Naive thymus-derived CD8-positive, alpha-beta T cell (primary cell): ENCODE measurements at places on chromosomes 11 and 22.

- no peaks in the 10 kb centered on the region for H3K27me3 ChIP-seq
- H3K4me1 ChIP-seq = no peaks in the 10 kb centered on the region
- no peak overlapping the region for H3K4me3 ChIP-seq
- H3K27ac ChIP-seq = no peak overlapping the region
These were observed 17.2 kb downstream of the SLC25A18 start for GRCh38 chr22:17580441-17581031.

GRCh38 chr11:68386331-68386978, 74.1 kb downstream of the LRP5 start:
- H3K27ac ChIP-seq = no peak overlapping the region
- H3K36me3 ChIP-seq = no peaks in the 10 kb centered on the region
- H3K4me1 ChIP-seq = peaks cover 7% of the 10 kb centered on the region
- DNase-seq = no peak

DNA sequence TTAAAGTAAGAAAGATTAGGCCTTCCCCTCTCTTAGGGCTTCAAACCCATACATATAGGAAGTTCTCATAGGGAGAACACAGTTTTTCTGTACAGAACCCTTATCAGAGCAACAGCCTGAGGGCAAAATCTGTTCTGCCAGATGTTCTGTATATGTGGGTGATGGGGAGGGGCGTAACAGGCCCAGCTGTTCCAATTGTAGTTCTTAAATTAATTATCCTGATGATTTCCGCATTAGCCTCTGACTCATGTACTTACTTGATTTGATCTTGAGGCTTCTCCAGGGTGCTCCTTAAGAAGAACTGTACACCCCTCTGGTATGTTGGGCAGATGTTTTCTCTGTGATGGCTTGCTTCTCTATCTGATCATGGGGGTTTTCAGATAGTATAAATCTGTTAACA, 123.1 kb upstream of the C11orf87 start:
- H3K4me3 ChIP-seq = no peak overlapping the region
- no peak for DNase-seq
- no peaks in the 10 kb centered on the region for H3K36me3 ChIP-seq
- H3K27me3 ChIP-seq = no peaks in the 10 kb centered on the region
- no peak overlapping the region for H3K27ac ChIP-seq
- H3K4me1 ChIP-seq = no peaks in the 10 kb centered on the region

DNA sequence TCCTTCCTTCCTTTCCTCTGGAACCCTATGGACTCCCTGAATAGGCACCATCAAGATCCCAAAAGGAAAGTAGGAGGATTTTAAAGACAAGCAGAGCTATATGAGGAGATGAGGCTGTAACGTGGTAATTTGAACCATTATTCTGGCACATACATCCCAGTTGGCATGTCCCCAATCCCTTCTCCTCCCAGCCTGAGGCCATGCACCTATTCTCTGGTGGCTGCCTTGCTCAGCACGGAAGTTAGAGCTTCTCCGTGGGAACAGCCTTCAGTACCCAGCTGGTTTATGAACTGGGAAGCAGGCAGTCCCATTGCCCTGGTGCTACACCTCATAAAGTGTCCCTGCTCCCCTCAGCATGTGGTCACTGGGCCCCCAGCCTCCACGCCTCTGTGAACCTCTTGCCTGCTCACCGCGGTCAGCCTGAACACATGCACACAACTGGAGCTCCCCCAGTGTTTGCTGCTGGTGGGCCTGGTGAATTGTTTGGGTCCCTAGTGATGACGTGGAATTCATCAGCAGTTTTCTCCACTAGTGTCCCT, 139.9 kb upstream of the PLET1 start:
- H3K36me3 ChIP-seq = no peaks in the 10 kb centered on the region
- H3K27ac ChIP-seq = no peak overlapping the region
- peaks cover 7% of the 10 kb centered on the region for H3K27me3 ChIP-seq

GRCh38 chr11:116344601-116345000, 428.2 kb downstream of the BUD13 start:
- no peak for DNase-seq
- H3K36me3 ChIP-seq = no peaks in the 10 kb centered on the region
- H3K27ac ChIP-seq = no peak overlapping the region
- H3K27me3 ChIP-seq = peaks cover 19% of the 10 kb centered on the region

DNA sequence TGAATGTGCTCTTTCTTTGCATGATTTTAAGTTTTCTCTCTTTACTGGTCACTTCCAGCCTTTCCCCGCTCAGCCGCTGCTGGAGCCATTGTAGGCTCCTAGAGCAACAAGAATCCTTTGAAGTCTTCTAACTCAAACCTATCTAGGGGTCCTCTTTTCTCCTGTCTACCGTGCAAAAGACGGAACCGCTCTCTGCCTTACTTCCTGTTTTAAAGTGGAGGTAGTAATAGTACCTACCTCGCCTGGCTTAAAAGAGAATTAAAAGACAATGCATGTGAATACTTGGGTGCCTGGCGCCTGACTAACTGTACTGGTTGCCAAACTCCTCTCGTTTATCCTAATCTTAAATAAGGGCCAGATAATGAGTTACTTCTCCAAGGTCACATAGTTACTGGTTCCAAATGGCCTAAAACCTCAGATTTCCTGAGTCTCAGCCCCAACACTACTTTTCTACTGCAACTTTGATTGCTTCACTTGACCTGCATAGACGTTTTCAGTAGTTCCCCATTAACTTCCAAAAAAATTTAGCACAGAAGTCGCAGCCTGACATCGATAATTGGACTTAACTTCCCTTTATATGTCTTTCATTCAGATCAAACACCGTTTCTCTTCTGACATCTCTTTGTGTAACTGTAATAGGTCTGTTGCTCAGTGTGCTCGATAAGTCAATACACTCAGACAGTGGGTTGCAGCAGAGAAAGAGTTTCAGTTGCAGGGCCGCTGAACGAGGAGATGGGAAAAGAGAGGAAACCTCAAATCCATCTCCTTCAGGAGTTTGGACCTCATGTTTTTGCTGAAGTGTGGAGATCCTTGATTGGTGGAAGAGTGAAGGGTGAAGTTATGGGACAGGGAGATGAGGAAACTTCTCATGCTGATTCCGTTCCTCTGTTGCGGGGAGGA, 891 bp downstream of the SAMM50 start:
- H3K4me1 ChIP-seq = peaks cover 25% of the 10 kb centered on the region
- peak overlapping the region; percentile 89 for H3K4me3 ChIP-seq
- peak overlapping the region; percentile 96 for H3K27ac ChIP-seq
- peaks cover 3% of the 10 kb centered on the region for H3K27me3 ChIP-seq

DNA sequence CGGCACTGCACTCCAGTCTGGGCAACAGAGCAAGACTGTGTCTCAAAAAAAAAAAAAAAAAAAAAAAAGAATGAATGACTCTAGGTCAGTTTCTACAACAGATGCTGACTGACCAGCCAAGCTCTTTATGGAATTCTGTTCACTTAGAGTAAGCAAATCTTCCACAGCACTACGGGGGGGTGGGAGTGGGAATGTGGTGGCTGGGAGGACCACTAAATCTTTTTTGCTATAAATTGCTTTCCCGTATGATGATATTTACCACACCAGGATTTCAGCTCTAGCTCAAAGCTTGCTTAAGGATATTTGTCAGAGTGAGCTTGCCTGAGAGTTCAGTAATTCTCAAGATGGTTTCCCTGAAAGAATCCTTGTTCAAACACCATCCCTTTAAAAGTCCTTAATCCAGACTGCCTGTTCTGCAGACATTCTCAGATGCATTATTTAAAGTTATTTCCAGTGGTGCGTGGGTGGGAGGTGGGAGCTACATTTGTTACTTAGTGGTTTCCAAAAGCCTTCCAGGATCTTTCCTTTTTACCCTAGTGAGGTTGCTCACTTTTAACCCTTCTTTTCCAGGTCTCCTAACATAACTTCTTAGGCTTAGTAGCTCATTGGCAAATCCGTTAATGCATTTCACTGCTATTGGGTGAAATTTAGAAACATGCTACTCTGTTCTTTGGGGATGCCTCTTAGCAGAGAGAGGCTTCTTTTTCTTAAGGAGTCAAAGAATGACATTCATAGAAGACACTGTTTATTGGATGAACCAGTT, 65.9 kb downstream of the UBASH3B start:
- H3K27ac ChIP-seq = no peak overlapping the region
- H3K4me1 ChIP-seq = peaks cover 84% of the 10 kb centered on the region
- H3K36me3 ChIP-seq = no peaks in the 10 kb centered on the region
- DNase-seq = no peak

- peaks cover 14% of the 10 kb centered on the region for H3K27me3 ChIP-seq
- DNase-seq = no peak
These were observed 371 bp downstream of the SMCO4 start for GRCh38 chr11:93542811-93543229.

DNA sequence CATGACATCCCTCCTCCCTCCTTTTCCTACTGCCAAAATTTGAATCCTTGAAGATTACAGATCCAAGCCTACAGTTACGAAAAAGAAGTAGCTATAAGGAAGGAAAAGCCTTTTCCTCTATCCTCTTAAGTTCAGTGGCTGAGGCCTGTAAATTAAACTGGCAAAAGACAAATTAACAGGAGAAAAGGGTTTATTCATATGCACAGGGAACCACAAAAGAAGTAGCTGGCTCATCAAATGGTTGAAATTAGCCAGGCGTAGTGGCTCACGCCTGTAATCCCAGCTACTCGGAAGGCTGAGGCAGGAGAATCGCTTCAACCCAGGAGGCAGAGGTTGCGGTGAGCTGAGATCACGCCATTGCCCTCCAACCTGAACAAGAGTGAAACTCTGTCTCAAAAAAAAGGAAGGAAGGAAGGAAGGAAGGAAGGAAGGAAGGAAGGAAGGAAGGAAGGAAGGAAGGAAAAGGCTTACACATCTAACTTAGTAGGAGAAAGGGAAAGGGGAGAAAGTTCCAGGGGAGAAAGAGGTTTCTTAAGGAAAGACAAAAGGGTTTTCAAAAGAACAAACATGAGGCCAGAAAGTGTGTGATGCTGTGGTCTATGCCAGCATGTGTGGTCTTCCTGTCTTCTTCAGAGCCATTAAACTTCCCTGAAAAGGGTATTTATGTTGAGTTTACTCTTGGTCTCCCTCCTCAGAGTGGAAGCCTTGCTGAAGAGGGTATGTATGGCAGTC, 5.1 kb upstream of the SMPD1 start:
- peaks cover 38% of the 10 kb centered on the region for H3K4me1 ChIP-seq
- no peaks in the 10 kb centered on the region for H3K27me3 ChIP-seq
- no peak overlapping the region for H3K27ac ChIP-seq
- no peak overlapping the region for H3K4me3 ChIP-seq

DNA sequence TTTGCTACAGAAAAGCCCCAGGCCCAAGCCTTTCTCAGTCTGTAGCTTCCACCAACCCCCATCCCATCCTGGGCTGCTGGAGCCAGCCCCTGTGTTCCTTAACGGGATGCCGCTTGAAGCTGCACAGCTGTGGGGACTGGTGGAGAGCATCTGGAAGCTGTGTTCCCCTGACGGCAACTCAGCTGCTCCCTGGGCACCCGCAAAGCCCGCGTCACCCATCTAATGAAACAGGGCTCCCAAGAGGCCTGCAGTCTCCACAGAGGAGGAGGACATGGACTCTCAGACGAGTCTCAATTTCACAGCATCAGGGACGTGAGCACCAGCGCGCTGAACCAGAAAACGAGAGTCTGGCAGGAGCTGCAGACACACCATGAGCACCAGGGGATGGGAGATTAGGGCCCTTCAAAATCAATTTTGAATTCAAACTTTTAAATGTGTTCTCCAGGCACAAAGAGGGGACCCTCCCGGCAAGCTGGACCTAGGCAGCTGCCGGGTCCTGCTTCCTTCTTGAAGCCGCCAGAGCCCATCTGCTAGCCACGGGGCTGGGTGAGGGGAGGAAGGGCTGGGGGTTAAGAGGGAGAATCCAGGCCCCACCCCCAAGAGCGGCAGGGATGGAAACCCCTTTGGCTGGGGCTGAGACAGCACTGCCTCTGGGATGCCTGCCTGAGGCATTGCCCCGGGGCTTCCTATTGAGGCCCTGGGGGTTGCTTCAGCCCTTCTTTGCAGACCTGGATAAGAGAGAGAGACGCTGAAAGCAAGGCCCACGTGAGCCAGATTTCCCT, 21.0 kb downstream of the LMO1 start:
- peaks cover 1% of the 10 kb centered on the region for H3K27me3 ChIP-seq
- no peak for DNase-seq
- H3K27ac ChIP-seq = no peak overlapping the region
- H3K36me3 ChIP-seq = no peaks in the 10 kb centered on the region
- H3K4me1 ChIP-seq = no peaks in the 10 kb centered on the region

- H3K36me3 ChIP-seq = no peaks in the 10 kb centered on the region
- H3K27me3 ChIP-seq = no peaks in the 10 kb centered on the region
- H3K27ac ChIP-seq = no peak overlapping the region
- no peak for DNase-seq
- H3K4me3 ChIP-seq = no peak overlapping the region
- no peaks in the 10 kb centered on the region for H3K4me1 ChIP-seq
These were observed 91.2 kb downstream of the ARHGAP42 start for GRCh38 chr11:100778166-100778785.

- H3K4me3 ChIP-seq = no peak overlapping the region
- peaks cover 10% of the 10 kb centered on the region for H3K36me3 ChIP-seq
- no peak overlapping the region for H3K27ac ChIP-seq
- H3K27me3 ChIP-seq = no peaks in the 10 kb centered on the region
- H3K4me1 ChIP-seq = peaks cover 32% of the 10 kb centered on the region
These were observed 5.5 kb downstream of the CD59 start for GRCh38 chr11:33730716-33731115.

DNA sequence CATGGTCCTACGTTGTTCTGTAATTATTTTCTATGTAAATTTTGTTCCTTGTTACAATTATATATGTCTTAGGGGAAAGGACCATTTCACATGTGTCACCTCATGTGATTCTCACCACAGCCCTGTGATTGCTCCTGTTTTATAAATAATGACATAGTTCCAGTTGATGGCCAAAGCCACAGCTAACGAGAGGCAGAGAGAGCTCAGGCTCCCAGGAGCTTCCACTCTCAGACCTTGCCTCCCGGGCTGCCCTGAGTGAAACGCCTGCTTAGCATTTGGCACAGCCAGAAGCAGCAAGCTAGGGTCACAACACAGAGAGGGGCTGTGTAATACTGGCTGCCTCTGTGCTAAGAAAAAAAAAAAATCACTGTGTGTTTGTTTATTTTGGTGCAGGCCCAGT, 5.9 kb downstream of the TMEM121B start:
- peak overlapping the region; percentile 56 for H3K27ac ChIP-seq
- peaks cover 90% of the 10 kb centered on the region for H3K4me1 ChIP-seq
- H3K4me3 ChIP-seq = peak overlapping the region; percentile 67
- no peak for DNase-seq

GRCh38 chr11:33147559-33147958, 13.7 kb downstream of the CSTF3 start:
- no peak overlapping the region for H3K27ac ChIP-seq
- no peak for DNase-seq
- H3K27me3 ChIP-seq = no peaks in the 10 kb centered on the region
- no peak overlapping the region for H3K4me3 ChIP-seq
- H3K36me3 ChIP-seq = no peaks in the 10 kb centered on the region

GRCh38 chr11:110087812-110088534, 5.2 kb upstream of the ZC3H12C start:
- H3K27me3 ChIP-seq = peaks cover 31% of the 10 kb centered on the region
- H3K27ac ChIP-seq = no peak overlapping the region

GRCh38 chr11:10022764-10023163, 271.3 kb downstream of the SBF2 start:
- H3K27ac ChIP-seq = no peak overlapping the region
- peaks cover 5% of the 10 kb centered on the region for H3K36me3 ChIP-seq
- peaks cover 18% of the 10 kb centered on the region for H3K4me1 ChIP-seq
- DNase-seq = no peak
- H3K27me3 ChIP-seq = no peaks in the 10 kb centered on the region

GRCh38 chr11:7890417-7891172, 40.5 kb downstream of the OR10A6 start:
- H3K36me3 ChIP-seq = no peaks in the 10 kb centered on the region
- H3K4me3 ChIP-seq = no peak overlapping the region
- H3K27me3 ChIP-seq = peaks cover 2% of the 10 kb centered on the region
- peaks cover 9% of the 10 kb centered on the region for H3K4me1 ChIP-seq
- DNase-seq = no peak

GRCh38 chr11:33753304-33753967, 17.2 kb upstream of the CD59 start:
- H3K4me3 ChIP-seq = no peak overlapping the region
- H3K27ac ChIP-seq = no peak overlapping the region
- H3K4me1 ChIP-seq = no peaks in the 10 kb centered on the region
- H3K27me3 ChIP-seq = no peaks in the 10 kb centered on the region
- DNase-seq = no peak
